ENCODE measurements at places on chromosomes 13 and 19.

GRCh38 chr13:107803822-107804495, 411.4 kb downstream of the LIG4 start:
- H3K4me3 ChIP-seq = no peak overlapping the region
- no peaks in the 10 kb centered on the region for H3K36me3 ChIP-seq
- DNase-seq = no peak
- H3K27ac ChIP-seq = no peak overlapping the region
- no peaks in the 10 kb centered on the region for H3K4me1 ChIP-seq

DNA sequence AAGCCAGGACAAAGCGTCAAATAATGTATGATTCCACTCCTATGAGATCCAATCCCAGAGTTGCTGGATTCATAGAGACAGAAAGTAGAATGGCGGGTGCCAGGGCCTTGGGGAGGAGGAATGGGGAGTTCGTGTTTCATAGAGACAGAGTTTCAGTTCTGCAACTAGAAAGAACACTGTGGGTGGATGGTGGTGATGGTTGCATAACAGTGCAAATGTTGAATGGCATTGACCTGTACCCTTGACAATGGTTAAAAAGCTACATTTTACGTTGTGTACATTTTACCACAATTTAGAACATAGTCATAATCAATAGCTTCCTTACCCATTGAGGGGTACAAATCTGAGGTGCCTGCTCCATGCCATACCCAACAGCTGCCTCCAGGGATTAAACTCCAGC, 33.4 kb downstream of the MBD3L2B start:
- H3K27me3 ChIP-seq = no peaks in the 10 kb centered on the region
- H3K4me1 ChIP-seq = no peaks in the 10 kb centered on the region
- no peak overlapping the region for H3K4me3 ChIP-seq
- H3K36me3 ChIP-seq = peaks cover 49% of the 10 kb centered on the region
- DNase-seq = no peak
- H3K27ac ChIP-seq = no peak overlapping the region

DNA sequence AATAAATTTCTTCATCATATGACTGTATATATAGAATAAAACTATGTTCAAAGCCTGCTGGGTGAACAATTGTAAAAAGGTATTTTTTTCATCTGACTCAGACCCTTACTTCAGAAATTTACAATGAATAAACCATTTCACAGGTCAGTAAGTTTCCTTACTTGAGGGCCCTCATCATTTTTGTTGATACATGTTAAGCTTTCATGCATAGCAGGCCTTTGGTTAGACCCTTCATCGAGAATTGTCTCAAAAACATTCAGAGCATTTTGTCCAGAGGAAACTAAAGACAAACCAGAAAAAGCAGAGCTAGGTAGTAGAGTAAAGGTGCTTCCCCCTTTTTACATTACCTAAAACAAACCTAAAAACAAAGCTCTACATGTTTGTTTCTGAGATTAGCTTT, 46.2 kb downstream of the FNDC3A start:
- H3K4me1 ChIP-seq = no peaks in the 10 kb centered on the region
- no peak for DNase-seq
- no peaks in the 10 kb centered on the region for H3K27me3 ChIP-seq
- peaks cover 9% of the 10 kb centered on the region for H3K36me3 ChIP-seq
- H3K4me3 ChIP-seq = no peak overlapping the region
- no peak overlapping the region for H3K27ac ChIP-seq

- DNase-seq = no peak
- H3K27me3 ChIP-seq = no peaks in the 10 kb centered on the region
- no peak overlapping the region for H3K27ac ChIP-seq
- H3K4me1 ChIP-seq = no peaks in the 10 kb centered on the region
- no peak overlapping the region for H3K4me3 ChIP-seq
These were observed 621.2 kb downstream of the TBC1D4 start for GRCh38 chr13:74860789-74861188.

DNA sequence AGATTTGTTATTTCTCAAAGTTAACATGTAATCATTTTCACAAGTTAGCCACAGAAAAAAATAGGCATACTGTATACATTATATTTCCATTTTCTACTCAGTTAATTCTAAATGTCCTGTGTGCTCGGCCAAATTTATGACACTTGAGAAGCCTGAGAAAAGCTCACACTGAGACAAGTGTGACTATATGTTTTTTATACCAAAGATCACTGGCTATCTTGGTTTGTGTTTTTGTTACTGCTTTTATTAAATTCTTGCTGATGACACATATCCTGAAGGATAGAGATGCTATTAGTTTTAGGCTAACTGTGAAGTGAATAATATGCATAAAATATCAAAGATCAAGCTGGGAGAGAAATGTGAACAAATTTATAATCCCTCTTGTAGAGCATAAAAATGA, 49.3 kb upstream of the IL17D start:
- no peaks in the 10 kb centered on the region for H3K27me3 ChIP-seq
- H3K4me1 ChIP-seq = no peaks in the 10 kb centered on the region
- H3K27ac ChIP-seq = no peak overlapping the region
- no peaks in the 10 kb centered on the region for H3K36me3 ChIP-seq
- no peak overlapping the region for H3K4me3 ChIP-seq
